ENCODE measurements at places on chromosomes 12 and 14.

DNA sequence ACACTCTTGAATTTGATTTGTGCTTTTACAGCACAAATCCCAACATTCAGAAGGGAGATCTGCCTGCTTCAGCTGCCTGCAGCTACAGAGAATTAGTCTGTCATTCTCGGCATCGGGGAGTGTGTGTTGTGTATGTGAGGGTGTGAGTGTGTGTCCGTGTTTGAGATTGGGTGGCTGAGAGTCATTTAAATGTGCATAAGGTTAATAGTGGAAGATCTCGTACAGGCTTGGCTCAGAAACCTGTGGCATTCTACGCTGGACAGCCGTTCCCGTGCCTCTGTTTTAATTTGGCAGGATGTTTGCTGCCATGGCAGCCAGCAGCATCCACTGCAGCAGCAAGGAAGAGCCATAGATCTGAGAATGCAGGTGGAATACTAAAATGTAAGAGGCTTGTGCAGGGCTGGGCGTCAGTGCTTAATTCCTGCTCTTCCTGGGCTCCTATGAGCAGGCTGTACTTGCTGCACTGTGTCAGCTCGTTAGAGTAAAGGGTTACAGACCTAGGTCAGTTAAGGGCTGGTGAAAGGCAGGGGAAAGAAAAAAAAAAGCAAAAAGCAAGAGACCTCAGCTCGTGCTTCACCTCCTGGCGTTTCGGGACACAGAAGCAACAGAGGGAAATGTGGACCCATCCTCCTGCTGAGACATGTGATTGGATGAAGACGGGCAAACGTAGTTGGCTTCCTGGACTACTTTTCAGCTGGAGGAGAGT lies 205.4 kb downstream of the NAV3 start:
- DNase-seq = peak; percentile 26

- no peak for DNase-seq
Measured at GRCh38 chr12:121628536-121628935, 2.2 kb downstream of the ORAI1 start.

- DNase-seq = no peak
Measured at GRCh38 chr14:74504412-74504811, 10.8 kb downstream of the ISCA2 start.

DNA sequence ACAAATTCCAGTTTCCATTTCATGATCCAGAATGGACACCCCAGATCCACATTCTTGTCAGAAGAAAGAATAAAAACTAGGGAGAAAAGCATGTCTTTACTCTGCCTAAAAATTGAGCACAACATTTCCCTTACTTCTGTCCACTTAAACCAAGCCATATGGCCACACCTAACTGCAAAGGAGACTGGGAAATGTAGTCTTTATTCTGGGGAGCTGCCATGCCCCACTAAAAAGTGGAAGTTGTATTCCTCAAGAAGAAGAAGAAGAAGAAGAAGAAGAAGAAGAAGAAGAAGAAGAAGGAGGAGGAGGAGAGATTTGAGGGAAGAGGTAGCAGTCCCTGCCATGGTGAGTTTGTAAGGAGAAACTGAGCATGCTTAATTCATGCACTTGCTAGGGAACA lies 84.5 kb downstream of the GPR65 start:
- no peak for DNase-seq

- DNase-seq = no peak
Measured at GRCh38 chr14:87005280-87005679, 987.7 kb downstream of the GALC start.

GRCh38 chr14:65879248-65880009 lies 466.9 kb downstream of the FUT8 start:
- DNase-seq = peak; percentile 62

GRCh38 chr14:104888489-104889374 lies 23.7 kb downstream of the CEP170B start:
- no peak for DNase-seq

- no peak for DNase-seq
Measured at GRCh38 chr14:104344818-104345620, 206.6 kb downstream of the KIF26A start.

DNA sequence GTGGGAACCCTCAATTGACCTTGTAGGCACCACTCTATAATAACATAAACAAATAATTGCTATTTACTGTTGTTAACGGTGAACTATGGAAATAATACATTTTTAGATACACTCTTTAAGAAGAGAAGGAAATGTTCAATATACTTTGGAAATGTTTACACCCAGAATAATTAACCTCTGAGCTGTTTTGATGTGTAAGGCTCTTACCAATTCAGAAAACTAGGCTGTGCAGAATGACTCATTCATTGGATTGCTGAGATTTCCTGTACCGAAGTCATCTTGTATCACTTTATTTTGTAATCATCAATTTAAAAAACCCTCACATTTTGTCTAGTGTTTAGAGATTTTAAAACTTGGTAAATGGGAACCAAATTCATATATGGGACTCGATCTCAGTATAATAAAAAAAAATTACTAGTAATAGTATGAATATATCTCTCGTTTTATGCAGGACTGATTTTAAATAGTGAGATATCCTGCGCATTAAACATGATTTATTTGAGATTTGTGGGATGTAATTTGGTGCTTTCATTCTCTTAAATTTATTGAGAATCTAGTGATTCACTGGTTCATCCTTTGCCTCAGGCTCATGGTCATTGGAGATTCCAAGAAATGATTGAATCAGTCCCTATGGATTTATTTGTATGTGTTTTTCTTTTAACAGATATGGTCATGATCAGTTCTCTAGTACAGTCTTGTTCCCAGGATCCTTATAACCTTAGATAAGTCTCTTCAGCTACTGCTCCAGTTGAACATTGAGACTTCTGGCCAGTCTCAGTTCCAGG lies 3.9 kb downstream of the SAMD4A start:
- DNase-seq = peak; percentile 95

- DNase-seq = no peak
Measured at GRCh38 chr14:71473843-71474242, 458.4 kb upstream of the RGS6 start.

GRCh38 chr12:129372348-129372747 lies 519.1 kb downstream of the GLT1D1 start:
- DNase-seq = no peak

DNA sequence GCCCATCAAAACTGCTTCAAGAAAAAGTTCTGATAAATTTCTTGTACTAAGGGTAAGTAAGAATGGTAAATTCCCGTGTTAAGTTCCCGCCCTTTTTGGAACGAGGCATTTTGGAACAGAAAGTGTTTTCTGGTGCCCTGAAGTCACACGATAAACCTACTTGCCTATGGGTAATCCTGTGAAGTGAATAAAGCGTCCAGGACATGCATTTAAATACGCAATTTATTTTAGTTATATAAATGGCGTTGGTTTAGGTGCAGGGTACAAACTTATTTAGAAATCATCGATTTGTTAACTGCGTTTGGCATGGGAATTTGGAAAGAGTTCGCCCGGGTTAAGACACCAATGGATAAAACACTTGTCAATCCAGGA lies 715 bp upstream of the RAP1B start:
- peak; percentile 36 for DNase-seq

- peak; percentile 70 for DNase-seq
Measured at GRCh38 chr14:74941676-74942097, 13.7 kb downstream of the PGF start.

- no peak for DNase-seq
Measured at GRCh38 chr12:67411562-67411961, 142.4 kb downstream of the CAND1 start.

DNA sequence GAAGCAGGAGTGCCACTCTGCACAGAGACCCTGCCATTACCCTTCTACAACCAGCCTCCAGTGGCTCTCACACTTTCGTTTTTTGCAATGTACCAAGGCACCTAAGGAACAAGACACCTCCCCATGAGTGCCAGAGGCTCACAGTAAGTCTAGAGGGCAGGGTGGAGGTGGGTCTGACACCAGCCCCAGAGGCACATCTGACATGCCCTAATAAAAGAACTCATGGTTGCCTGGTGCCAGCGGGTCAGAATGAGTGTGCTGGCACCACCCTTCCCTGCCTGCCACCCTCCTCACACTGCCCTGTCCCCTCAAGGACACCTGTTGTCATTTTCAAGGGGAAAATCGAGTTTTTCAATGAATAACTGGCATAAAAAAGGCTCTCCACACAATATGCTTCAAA lies 161.2 kb downstream of the FOXN3 start:
- no peak for DNase-seq

- peak; percentile 45 for DNase-seq
Measured at GRCh38 chr14:77593501-77593961, 22.9 kb downstream of the SPTLC2 start.

DNA sequence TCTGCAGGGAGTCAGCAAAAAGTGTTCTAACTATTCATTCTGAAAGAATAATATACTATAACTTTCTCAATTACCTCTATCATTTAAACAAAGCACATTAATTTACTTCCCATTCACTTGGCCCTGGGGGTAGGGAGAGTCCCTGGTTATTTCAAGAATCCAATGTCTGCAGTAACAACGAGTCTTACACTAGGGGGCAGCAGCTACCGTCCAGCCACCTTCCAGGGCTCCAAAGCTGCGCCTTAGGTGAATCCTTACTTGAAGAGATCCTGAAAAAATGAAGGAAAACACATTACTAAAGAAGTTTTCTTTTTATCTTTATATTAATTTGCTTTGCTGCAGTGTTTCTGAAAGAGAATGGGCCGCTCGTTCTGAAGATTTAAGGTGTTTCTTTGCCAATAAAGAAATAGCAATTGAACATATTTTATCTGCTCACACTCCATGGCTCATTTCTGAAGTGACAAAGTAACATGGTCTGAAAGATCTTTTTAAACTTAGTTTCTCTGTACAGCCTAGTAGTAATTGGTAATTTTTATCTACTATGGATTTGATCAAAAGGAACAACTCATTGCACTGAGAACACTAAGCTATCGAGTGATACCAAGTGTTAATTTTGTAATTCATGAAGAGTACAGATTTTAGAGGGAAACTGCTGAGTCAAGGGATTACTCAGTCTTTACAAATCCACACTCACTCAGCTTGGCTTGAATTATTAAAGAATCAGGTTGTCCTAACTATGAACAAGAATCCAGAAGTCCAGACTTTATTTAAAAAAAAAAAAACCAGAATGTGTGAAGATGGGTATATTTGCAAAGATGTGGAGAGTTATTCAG lies 27.6 kb downstream of the BHLHE41 start:
- DNase-seq = peak; percentile 80

DNA sequence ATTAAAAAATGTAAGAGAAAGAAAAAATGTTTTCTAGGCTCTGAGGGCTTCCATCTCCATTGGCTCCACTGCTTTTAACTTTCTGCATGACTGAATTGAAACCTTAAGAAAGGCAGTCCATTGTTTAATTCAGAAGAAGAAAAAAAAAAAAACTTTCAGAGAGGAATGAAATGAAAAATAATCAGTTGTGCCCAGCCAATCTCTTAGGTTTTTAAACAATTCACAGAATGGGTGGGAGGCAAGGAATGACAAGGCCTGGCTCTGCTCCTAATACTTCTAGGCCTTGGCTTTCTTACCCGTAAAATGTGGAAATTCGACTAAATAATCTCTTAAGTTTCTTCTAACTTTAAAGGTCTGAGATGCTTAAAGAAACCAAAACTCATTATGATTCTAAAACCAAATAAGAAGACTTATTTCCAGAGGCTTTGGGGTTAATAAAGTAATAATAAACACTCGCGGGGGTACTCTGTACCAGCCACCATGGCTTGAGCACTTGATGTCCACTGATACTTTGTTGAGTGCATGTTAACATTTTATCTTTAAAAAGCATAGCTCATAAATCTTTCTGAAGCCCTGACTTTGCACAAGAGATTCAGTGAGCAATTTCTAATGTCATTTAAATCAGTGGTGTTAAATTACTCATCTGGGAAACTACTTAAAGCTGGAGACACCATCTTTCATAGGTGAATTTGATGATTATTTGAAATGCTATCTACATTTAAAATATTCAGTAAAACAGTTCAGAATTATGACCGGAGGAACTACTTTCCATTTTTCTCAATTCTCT lies 49.6 kb downstream of the STON2 start:
- DNase-seq = no peak

All from iris pigment epithelial cell (primary cell).